SJSA1 (cell line): ENCODE measurements at places on chromosomes 2 and 18. TPM values are rescaled to one million over a fixed set of nuclear protein-coding genes. Genes with fewer than 3 reads are reported as not detected.

DNA sequence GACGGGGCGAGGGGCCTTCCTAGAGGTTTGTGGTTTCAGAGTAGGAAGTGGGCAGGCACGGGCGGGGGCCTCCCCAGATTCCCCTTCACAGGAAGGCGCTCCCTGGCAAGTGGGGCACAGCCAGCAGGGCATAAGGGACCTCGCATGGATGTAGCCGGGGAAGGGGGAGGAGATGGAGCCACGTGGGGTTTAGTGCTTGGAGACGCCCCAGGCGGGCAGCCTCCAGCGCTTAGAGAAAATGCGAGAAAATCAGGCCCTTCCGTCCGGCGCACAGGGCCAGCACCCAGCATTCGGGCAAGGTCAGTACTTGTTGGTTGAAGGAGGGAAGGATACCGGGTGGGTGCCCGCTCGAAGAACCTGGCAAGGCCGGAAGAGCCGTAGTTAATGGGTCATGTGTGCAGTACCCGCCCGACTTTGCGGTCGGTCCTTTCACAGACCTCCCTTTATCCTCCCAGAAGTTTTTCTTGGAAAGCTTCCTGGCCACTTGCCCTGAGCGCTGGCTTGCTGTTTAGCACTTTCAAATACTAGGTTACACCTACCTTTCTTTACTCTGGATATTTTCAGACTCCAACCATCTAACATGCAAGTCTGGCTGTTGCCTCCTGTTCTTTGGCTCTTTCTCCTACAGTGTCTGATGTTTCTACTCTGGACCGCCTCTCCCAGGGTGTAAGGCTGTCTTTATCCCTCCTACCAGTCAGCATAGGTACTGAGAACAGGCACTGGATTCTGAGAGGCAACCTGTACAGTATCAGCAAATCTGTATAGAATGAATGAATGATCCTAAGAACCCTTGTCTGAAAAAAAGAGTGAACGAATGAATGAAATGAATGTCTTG lies 78.1 kb downstream of the CIB4 start:
- DNase-seq = no peak

- no peak for DNase-seq
Observed at GRCh38 chr2:68799140-68800026, 64.8 kb downstream of the ARHGAP25 start.

DNA sequence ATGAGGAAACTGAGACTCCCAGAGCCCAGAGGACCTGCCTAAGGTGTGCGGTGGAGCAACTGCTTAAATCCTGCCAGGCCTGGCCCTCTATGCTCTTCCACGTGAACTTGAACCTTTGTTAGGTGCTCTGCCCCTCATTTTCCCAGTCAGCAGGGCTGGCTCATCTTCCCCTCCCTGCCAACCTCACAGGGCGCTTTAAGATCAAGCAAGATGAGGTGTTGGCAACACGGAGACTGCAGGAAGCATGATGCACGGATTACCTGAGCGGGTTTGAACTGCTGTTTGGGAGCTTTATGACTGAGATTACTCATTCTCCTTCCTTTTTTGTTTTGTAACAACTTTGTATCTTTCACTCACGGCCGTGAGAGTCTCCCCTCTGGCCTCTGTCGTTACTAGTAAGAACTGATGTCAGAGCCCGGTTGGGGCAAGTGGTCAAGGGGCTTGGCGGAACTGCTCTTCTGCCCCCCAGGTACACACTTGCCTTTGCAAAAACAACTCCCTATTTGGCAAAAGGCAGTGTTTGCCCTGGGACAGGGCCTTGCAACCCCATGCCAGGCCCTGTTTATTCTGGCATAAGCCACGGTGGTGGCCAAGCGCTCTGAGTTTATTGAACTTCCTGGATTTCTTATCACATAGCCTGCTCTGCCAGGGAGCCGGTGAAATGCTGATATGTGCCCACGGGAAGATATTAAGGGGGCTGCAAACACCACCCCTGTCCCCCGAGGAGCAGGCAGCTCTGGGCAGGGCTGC lies 127.8 kb downstream of the INHBB start:
- DNase-seq = no peak

DNA sequence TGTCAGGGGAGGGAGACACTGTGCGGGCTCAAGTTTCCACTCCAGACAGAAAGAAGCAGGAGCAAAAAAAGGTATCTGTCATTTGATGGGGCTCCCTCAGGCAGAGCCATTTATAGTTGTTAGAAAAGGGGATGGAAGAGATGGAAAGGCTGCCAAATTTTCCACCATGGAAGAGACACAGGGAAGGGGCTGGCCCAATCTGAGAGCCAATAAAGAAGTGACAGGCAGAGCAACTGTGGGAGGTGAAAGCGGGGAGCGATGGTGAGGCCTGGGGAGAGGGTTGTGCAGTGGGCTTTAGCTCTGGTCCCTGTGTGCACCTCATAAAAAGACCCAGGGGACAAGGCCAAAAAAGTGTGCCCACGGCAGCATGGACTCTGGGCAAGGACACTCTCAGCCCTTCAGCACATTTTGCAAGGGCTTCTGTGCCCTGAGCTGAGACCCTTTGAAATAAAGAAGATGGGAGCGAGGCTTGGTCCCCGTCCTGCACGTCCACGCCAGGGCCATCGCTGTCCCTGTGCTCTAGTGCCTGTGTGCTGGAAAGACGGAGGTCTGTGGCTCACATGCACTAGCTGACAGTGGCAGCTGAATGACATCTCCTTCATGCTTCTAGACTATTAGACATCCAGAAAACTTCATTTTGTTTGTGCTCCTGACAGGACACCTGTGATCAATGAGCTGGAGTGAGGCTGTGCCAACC lies 456.7 kb upstream of the HS6ST1 start:
- no peak for DNase-seq

DNA sequence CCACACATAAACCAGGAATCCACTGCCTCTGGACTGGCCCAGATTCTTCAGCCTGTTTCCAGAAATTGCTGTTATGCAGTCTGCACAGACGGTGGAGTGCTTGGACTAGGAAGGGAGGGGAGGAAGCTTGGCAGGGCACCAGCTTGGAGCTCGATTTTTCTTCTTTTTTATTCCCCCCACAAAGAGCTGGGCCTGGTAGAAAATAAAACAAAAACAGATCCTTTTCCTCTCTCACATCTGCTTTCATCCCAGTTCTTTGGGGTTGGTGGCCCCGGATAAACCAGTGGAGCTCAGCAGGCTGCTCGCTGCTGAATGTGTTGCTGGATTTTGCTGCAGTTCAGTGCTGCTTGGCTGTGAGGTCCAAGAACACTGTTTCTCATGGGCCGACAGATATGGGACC lies 16.0 kb downstream of the LRRTM1 start:
- no peak for DNase-seq

The OXER1 gene
- total RNA-seq = not detected in 2 replicates

The GRHL1 gene
- total RNA-seq = 1.3 and 2.3 TPM in 2 replicates

GRCh38 chr2:25790074-25790790 lies 88.1 kb downstream of the ASXL2 start:
- DNase-seq = no peak

GRCh38 chr18:32257084-32257785 lies 67.4 kb downstream of the MEP1B start:
- no peak for DNase-seq

GRCh38 chr2:204730603-204731002 lies 185.3 kb downstream of the PARD3B start:
- no peak for DNase-seq

- DNase-seq = no peak
Observed at GRCh38 chr2:108228537-108228936, 11.2 kb upstream of the SULT1C3 start.

GRCh38 chr2:217393585-217394032 lies 533.7 kb upstream of the TNP1 start:
- peak; percentile 24 for DNase-seq

The RHBDD1 gene
- total RNA-seq = 10.1 and 22.1 TPM in 2 replicates

DNA sequence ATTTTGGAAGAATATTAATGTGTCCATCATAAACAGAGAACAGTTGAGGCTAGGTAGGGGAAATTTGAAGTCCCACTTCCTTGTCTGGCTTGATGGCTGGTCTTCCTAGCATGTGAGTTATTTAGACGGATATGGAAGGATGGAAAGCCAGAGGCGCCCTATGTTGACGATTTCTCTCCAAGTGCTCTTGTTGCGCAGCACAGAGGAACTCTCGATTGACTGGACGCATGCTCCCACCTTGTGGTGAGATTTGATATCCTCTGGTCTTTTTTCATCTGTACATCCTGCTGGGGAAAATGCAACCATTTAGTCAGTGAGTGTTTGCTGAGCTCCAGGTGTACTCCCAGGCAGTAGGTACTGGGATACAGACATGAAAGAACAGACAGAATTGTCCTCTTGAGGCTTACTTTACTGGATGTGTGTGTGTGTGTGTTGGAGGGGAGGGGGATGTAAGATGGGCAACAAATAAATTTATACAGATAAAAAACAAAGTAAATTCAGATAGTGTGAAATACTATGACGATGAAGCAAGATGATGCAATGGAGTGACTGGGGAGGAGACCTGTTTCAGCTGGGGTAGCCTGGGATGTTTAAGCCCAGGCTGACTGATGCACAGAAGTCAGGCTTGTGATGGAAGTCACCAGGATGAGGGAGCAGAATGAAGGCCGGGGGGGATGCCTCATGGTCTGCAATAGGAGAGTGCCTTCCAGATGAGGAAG lies 137.2 kb downstream of the TRIM43 start:
- DNase-seq = peak; percentile 62

DNA sequence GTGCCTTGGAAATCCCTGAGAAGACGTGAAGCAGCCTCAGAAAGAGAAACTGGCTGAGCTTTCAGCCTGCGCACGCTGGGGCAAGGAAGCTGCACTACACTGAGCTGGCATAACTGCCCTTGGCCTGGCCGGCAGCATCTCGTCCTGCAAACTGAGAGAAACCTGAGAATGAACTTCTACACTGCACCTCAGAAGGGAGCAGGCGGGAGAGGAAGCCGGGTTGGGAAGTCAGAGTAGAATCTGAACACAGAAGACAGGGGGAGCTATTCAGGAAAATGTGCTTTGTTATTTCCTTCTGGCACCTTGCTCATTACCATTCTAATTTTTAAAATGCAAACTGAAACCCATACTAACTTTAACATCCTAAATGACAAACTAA lies 70.9 kb downstream of the ZEB2 start:
- no peak for DNase-seq

DNA sequence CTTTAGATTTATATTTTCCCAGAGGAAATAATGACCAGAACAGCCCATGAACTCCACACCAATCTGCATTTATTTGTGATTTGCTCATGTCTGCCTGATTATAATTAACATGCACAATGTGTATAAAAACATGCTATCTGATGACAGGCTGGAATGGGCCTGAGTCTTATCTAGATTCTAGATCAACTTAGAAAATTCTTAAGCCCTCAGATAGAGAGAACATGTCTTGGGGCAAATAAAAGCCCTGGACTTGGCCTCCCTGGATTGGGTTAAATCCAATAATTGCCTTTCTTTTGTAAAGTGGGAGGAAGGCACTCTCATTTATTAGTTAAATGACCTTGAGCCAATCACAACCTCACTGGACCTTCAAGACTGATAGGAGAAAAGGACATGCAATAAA lies 61.8 kb downstream of the EVA1A start:
- DNase-seq = no peak

- DNase-seq = no peak
Observed at GRCh38 chr2:152161598-152161997, 14.0 kb downstream of the STAM2 start.

DNA sequence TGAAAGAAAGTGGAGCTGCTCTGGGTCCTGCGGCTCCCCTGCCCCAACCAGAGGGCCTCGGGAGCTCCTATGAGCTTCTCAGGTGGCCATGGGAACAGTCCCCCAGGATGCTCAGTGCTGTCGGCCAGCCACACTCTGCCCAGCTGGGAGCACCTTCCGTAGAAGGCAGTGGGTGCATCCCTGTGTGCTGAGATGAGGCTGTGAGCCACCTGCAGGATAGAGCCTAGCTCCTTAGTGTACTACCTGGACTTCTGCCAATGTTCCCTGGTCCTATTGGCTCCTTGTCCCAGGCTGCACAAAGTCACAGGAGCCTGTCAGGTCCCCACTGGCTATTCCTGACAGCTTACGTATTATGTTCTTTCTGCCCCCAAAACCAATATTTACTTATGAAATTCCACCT lies 16.1 kb downstream of the PRELID3A start:
- no peak for DNase-seq

DNA sequence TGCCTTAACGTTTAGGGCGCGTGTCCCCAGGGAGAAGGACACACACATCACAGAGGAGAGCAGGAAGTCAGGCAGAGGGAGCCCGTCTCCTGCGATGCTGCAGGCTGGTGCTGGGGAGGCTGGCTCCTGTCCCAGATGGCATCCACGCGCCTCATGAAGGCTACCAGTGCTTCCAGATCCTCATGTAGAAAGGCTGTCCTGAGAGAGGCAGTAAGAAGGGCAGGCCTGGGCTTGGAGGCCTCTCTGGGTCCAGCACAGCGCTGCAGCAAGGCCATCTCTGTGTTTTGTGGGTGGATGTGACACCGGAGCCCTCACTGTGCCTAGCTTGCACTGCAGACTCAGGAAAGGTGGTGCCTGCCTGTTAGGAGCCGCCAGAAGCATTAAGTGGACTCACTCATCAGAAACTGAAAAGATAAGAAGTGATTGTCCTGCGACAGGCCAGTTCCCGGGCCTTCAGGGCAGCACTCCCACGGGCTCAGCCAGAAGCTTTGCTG lies 62.7 kb downstream of the FAM168B start:
- no peak for DNase-seq

- DNase-seq = no peak
Observed at GRCh38 chr2:161321944-161322648, 13.9 kb downstream of the PSMD14 start.

- no peak for DNase-seq
Observed at GRCh38 chr2:31831585-31831984, 179.2 kb downstream of the MEMO1 start.

The SLC30A3 gene
- total RNA-seq = not detected in 2 replicates

The SLC39A10 gene
- total RNA-seq = 9.9 and 16.0 TPM in 2 replicates

GRCh38 chr2:28591711-28592335 lies 96.0 kb downstream of the PLB1 start:
- DNase-seq = no peak

The KCNS3 gene
- total RNA-seq = 4.9 and 35.6 TPM in 2 replicates

The CD207 gene
- total RNA-seq = not detected in 2 replicates

GRCh38 chr2:227568852-227569169 lies 29.9 kb upstream of the SCYGR2 start:
- no peak for DNase-seq

GRCh38 chr2:5982193-5982902 lies 290.2 kb downstream of the SOX11 start:
- no peak for DNase-seq

The FBXO41 gene
- total RNA-seq = 0.05 and 0.72 TPM in 2 replicates

- no peak for DNase-seq
Observed at GRCh38 chr2:222424276-222424728, at the start of gene SGPP2. TSS of gene SGPP2 (plus strand) at chr2:222424543. CDS start at chr2:222424603, 60 bp downstream.

DNA sequence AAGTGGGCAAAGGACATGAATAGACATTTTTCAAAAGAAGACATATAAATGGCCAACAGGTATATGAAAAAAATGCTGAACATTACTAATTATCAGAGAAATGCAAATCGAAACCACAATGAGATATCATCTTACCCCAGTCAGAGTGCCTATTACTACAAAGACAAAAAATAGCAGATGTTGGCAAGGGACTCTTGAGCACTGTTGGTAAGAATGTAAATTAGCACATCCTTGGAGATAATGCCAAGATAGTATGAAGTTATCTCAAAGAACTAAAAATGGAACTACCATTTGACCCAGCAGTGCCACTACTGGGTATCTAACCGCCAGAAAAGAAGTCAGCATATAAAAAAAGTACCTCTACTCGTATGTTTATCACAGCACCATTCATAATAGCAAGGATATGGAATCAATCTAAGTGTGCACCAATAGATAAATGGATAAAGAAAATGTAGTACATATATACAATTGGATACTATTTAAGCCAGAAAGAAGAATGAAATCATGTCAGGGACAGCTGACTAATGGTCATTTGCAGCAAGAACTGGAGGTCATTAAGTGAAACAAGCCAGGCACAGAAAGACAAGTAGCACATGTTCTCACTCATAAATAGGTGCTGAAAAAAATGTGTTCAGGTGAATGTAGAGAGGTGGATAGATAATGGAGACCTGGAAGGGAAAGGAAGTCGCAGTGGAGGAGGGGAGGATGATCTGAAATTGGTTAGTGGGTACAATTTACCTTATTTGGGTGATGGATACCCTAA lies 141.7 kb upstream of the B3GNT2 start:
- DNase-seq = no peak
